ENCODE measurements at places on chromosomes 3 and 15.

DNA sequence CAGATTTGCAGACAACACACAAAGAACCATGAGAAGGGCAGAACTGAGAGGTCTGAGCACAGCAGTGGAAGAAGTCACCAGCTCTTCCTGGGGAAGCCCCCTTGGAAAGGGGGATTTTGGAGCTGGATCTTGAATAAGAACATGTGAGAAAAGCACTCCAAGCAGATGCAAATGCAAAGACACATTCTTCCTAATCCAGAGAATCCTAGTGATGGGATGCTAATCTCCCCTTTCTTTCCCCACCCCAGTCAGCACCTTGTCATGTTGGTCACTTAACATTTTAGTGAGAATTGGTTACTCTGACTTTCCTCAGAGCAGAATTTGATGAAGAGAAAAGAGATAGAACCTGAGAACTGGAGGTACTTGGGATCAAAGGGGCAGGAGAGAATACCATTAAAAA is 148.5 kb downstream of the SSR3 start:
- no peak for DNase-seq

DNA sequence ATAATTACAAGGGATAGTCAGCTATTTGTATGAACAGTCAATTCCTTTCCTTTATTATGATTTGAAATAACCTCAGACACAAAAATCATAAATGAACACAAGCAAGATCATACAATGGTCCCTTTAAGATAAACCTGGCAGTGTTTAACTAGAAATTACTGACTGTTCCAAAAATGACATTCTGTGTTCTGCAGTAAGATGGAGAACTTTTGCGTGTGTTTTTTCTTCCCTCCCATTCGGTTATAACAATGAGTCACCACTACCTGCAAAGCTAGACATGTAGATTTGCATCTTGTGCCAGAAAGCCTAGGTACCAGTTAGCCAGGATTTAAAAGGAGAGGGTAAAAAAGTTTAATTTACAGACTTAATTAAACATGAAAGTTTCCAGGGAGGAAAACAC is 248.2 kb upstream of the ADAMTS9 start:
- no peak for DNase-seq

DNA sequence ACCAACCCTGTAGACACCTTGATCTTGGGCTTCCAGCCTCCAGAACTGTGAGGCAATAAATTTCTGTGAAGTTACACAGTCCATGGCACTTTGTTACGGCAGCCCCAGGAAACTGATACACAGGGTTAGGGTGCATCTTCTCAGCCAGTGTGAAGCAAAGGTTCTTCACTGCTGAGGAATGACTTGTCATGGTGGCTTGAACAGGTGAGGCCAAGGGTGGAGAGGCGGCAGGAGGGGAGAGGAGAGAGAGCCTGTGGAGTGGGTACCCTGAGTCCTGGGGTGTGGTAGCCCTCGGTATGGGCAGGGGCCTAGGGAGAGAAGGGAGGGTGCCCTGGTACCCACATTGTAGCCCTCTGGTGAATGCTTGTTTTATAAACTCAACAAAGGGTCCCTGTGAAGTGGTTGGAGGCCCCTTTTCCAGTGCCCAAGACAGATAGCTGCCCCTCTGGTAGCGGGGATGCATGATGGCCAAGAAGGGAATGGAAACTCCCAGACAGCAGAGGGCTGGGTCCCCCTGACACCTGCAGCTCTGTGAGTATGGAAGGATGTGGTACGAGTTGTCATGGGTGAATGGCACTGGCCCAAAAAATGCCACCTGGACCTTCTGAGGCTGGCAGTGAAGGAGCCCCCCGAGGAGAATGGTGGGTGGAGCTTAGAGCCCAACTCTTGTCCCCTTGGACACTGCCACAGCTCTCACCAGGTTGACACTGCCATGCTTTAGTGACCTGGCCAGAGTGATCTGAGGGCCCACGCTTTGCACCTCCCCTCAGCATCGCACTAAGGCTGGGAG is 49.6 kb downstream of the SPSB4 start:
- no peak for DNase-seq

GRCh38 chr3:72549761-72550581 is 298.3 kb downstream of the SHQ1 start:
- no peak for DNase-seq

- no peak for DNase-seq
Measured at GRCh38 chr3:29536016-29536758, 255.3 kb downstream of the RBMS3 start.

DNA sequence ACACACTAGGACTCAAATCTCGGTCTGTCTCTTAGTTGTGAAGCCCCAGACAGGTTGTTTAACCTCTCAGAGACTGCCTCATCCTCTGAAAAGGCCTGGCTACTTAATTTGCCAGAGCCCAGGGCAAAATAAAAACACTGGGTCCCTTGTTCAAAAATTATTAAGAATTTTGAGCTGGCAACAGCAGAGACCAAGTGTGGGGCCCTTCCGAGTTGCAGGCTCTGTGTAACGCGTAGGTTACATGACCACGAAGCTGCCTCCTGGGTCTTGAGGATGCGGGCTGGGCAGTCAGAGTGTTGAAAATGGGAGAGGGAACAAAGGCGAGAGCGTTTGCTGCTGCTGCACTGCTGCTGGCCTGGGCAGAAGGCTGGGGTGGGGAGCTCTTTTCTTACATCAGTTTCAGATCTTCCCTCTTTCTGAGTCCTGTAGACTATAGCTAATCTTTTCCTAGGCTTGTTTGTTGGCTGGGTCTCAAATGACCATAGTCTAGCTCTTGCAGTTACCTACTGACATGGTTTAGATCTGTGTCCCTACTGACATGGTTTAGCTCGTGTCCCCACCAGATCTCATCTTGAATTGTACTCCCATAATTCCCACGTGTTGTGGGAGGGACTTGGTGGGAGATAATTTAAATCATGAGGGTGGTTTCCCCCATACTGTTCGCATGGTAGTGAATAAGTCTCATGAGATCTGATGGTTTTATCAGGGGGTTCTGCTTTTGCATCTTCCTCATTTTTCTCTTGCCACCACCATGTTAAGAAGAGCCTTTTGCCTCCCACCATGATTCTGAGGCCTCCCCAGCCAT is 49.9 kb downstream of the CLEC3B start:
- no peak for DNase-seq

- DNase-seq: no peak
Measured at GRCh38 chr3:188229177-188229576, 75.2 kb downstream of the LPP start.

DNA sequence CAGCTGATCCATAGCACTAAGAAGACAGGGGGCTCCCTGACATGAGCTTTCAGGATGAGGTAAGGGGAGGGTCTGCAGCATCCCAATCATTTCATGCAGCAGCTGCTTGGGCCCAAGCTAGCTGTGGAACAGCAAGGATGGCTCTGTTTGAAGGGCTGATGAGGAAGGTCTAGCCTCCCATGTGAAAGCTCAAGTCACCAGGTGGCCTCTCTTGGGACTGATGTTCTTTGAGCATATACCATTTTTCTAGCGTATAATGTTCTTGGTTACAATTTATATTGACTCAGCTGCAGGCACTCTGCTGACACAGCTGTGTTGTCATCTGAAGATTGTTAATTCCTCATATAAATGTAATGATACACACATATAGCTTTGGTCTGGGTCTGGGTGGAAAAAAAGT is 87.0 kb downstream of the CD200R1L start:
- no peak for DNase-seq

GRCh38 chr3:138547342-138547975 is 46.6 kb downstream of the CEP70 start:
- no peak for DNase-seq

GRCh38 chr3:52897130-52898122 is at the start of gene STIMATE:
TSS of gene STIMATE (minus strand) at chr3:52897548. CDS start at chr3:52897450, 98 bp downstream.
- peak; percentile 67 for DNase-seq

DNA sequence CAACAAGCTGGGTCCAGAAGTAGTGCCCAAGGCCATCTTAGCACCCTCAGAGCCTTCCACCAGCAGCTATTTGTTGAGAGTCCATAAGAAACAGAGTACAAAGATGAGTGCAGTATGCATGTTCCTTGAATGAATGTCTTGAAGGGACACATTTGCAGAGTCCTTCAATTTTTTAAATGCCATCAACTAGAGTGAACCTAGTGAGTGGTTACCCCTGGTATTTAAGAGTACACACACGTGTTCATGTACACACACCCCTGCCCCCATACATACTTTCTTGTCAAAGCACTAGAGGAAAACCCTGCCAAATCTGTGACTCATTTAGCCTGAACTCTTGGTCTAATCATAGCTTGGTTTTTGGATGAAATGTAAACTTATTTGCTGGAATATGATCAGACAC is 84.5 kb upstream of the GALNT15 start:
- DNase-seq: no peak

- DNase-seq: no peak
Measured at GRCh38 chr15:39125226-39125625, 455.7 kb upstream of the THBS1 start.

DNA sequence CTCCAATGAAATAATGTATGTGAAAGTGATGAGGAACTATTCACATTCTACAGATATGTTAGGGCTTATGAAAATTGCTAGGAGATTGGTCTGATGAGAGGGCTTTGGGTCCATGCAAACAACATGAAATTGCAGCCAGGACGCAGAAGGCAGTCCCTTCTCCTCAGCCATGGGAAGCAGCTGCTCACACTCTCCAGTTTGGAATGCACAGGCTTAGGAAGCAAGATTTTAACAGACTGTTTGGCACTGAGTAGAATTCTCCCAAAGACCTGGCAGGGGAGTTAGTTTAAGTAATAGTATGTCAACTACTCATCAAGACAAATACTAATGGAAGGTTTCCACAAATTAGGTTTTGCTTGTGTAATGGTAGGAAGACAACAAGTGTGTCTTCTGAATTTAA is 500.7 kb upstream of the ARRDC4 start:
- DNase-seq: no peak

GRCh38 chr3:27366062-27366591 is 3.1 kb downstream of the NEK10 start:
- no peak for DNase-seq

- DNase-seq: no peak
Measured at GRCh38 chr15:85091990-85092389, 110.3 kb downstream of the PDE8A start.

DNA sequence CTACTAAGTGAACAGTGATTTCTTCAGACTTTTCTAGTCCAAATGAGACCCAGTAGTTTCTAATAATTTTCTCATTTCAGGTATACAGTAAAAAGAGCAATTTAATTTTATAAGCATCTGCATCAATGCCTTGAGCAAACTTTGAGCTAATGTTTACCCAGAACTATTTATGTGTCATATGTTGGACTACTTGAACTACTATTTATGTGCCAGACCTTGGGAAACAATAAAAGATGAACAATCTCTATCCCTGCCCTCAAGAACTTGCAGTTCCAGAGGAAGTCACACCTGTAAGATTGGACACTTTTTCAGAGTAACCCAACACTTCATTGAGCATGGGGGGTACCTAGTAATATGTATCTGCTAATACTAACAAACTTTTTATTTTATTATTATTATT is 2.3 kb upstream of the UBE3A start:
- no peak for DNase-seq

DNA sequence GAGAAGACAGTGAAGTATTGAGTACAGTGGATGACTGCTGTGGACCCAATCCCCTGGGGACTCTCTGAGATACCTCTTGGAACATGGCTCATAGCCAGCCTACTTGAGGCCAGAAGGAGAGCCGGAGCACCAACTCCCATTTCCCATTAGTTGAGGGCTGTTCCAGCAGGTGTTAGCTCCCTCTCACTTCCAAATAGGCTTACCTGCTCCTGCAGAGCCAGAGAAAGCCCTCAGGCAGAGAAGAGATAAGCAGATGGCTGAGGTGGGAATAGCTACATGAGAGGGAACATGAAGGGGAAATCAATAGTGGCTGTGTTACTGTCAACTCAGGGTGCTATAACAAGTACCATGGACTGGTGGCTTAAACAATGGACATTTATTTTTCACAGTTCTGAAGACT is 4.6 kb upstream of the CCK start:
- no peak for DNase-seq

DNA sequence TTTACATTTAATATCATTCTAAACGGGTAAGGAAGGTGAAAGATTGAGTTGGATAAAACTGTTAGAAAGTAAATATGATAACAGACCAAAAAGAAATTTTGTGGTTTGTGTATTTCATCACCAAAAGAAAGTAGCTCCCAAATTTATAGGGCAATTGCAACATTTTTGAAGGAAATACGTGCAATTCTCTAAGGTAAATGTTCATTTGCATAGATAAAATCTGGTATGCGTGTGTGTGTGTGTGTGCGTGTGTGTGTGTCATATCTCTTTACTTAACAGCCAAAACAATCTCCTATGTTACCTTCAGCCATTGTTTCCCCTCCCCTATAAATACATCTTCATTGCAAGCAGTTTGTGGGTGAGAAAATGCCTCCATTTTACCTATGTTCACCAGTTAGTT is 208.4 kb downstream of the TNIK start:
- DNase-seq: no peak

- no peak for DNase-seq
Measured at GRCh38 chr3:40044487-40044886, 235.1 kb downstream of the MYRIP start.

DNA sequence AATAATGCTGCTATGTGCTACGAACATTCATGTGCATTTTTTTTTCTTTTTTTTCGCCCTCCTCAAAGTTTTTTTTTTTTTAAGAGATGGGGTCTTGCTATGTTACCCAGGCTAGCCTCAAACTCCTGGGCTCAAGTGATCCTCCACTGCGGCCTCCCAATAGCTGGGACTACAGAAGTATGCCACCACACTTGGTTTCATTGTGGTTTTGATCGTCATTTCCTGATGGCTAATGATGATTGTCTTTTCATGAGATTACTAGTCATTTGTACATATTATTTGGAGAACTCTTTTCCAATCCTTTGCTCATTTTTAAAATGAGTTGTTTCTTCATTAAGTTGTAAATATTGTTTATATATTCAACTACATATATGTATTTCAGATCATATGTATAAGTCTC is 48.8 kb downstream of the FBXO22 start:
- no peak for DNase-seq

DNA sequence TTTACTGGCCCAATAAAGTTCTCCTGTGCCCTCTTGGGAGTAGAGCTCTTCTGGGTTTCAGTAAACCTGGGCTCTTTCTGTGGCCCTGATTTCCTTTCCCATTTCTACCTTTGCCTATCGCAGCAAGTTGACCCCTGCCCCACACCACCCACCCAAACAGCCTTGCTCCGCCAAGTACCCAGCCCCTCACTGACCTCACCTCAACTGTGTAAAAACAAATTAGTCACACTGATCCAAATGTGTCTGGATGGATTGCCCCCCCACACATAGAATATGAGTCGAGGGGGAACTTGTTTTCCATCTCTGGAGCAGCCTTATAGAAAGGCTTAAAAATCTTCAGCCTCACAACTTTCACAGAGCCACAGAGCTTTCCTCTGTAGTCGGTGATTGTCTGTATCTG is 28.6 kb upstream of the VEPH1 start:
- no peak for DNase-seq

- DNase-seq: no peak
Measured at GRCh38 chr15:97966246-97966645, 5.7 kb downstream of the ARRDC4 start.

- DNase-seq: no peak
Measured at GRCh38 chr3:148797795-148798194, 29.8 kb upstream of the CPB1 start.

- DNase-seq: no peak
Measured at GRCh38 chr3:149403443-149403842, 26.0 kb upstream of the TM4SF1 start.

- no peak for DNase-seq
Measured at GRCh38 chr3:142861926-142862325, 27.0 kb downstream of the PCOLCE2 start.

- no peak for DNase-seq
Measured at GRCh38 chr15:45201557-45201859, 13.7 kb upstream of the SHF start.
